MCF 10A (cell line): ENCODE measurements at places on chromosomes 6 and 20. TPM values are rescaled to one million over a fixed set of nuclear protein-coding genes. Genes with fewer than 3 reads are reported as not detected.

Gene CBFA2T2
- total RNA-seq, result 15.4 and 17.3 TPM in 2 replicates

Gene UFL1
- 41.6 and 48.0 TPM in 2 replicates for total RNA-seq

GRCh38 chr6:127496471-127496870, 22.7 kb downstream of the MTCL3 start:
- no peaks in the 10 kb centered on the region for H3K36me3 ChIP-seq
- DNase-seq, result peak; percentile 48
- no peak overlapping the region for H3K27ac ChIP-seq
- peaks cover 18% of the 10 kb centered on the region for H3K27me3 ChIP-seq
- H3K4me3 ChIP-seq, result no peak overlapping the region
- no peaks in the 10 kb centered on the region for H3K4me1 ChIP-seq

- H3K4me1 ChIP-seq, result no peaks in the 10 kb centered on the region
- no peaks in the 10 kb centered on the region for H3K36me3 ChIP-seq
- no peaks in the 10 kb centered on the region for H3K27me3 ChIP-seq
- no peak overlapping the region for H3K4me3 ChIP-seq
These were observed 13.2 kb downstream of the FILIP1 start for GRCh38 chr6:75480425-75480824.

DNA sequence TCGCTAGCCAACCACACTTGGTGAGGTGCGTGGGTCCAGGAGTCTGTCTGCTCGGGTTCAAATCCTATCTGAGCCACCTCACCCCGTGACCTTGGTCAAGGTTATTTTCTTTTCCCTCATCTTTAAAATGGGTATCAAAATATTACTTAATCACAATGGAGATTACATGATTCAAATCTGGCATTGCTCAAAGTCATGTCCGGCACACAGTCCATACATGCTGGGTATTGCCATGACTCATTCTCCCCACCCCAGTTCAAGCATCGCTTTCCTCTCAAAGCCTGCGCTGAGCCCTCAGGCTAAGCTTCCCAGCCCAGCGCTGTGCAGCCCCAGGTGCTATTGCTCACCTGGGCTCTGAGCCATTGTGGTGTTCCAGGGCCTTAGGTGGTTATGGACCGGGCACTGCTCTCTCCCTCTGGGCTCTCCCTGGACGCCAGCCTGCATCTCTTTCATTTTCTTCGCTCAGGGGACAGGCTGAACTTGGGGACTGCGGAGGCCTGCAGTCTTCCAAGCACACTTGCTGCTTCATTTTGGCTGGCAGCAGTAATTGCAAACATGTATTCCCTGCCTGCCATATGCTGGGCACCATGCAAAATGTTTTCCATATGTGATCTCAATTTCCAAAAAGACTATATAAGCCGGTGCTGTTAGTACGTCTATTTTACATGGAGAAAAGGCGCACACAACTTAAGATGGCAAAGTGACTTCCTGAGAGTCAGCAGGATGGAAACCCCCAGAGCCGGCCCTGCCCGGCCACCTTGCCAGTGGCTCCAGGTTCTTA, 27.3 kb downstream of the WRNIP1 start:
- H3K27me3 ChIP-seq, result no peaks in the 10 kb centered on the region
- H3K36me3 ChIP-seq, result peaks cover 1% of the 10 kb centered on the region
- H3K27ac ChIP-seq, result no peak overlapping the region
- DNase-seq, result peak; percentile 77

DNA sequence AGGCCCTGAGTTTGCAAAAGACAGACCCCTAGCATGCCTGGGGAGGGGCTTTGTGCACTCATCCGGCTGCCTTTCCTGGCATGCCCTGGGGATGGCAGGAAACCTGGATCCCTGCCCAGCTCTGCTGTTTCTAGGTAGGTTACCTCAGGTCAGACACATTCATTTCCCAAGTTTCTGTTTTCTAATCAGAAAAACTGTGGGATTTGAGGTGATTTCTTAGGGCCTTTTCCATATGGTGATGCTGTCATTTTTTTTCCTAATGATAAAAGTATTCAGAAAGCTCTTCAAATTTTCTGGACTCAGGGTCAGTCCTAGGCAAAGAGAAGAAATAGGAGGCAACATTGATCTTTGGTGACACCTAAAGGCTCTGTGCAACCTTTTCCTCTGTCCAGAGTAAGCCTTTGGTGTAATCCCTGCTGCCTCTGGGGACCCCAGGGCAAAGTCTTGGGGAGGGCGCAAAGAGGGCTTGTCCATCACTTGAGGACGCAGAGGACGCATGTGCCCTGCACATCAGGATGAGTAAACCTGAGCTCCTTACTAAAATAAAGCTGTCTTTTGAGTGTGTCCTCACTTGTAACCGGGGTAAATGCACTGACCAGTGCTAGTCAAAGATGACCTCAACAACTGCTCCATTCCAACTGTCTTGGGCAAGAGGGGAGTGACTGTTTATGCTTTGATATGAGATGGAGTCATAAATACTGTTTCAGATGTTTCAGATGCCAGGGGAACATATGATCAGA, 13.5 kb upstream of the TRAM2 start:
- H3K36me3 ChIP-seq, result peaks cover 6% of the 10 kb centered on the region
- H3K4me3 ChIP-seq, result no peak overlapping the region
- H3K27ac ChIP-seq, result no peak overlapping the region
- peak; percentile 68 for DNase-seq

DNA sequence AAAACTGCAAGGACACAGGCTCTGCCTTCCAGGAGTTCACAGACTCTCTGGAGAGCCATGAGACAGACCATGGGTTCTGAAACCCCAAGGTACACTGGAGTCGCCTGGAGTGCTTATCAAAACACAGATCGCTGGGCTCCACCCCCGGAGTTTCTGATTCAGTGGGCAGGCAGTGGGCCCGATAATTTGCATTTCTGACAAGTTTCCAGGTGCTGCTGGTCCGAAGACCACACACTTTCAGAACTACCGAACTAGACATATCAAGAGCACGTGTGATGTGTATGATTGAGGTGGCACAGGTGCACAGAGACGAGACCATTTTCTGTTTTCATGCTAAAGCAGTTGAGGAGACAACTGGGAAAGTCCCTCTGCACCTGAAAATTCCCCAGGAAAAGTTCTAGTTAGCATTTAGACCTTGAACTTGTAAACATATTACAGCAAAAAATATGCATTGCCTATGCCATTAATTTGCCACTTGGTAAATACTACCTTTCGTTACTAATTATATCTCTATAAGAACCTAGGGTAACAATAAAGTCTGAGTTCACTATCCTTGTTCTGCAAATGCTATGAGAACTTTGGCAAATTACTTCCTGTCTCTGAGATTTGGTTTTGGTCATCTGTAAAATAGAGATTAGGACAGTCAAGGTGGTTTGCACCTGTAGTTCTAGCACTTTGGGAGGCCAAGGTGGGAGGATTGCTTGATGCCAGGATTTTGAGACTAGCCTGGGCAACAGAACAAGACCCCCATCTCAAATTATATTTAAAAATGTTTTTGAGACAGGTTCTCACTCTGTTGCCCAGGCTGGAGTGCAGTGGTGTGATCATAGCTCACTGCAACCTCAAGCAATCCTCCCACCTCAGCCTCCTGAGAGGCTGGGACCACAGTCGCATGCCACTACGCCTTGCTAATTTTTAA, 14.3 kb upstream of the PIM1 start:
- H3K27ac ChIP-seq, result no peak overlapping the region
- no peaks in the 10 kb centered on the region for H3K4me1 ChIP-seq
- no peak for DNase-seq
- no peaks in the 10 kb centered on the region for H3K36me3 ChIP-seq
- no peak overlapping the region for H3K4me3 ChIP-seq
- no peaks in the 10 kb centered on the region for H3K27me3 ChIP-seq

DNA sequence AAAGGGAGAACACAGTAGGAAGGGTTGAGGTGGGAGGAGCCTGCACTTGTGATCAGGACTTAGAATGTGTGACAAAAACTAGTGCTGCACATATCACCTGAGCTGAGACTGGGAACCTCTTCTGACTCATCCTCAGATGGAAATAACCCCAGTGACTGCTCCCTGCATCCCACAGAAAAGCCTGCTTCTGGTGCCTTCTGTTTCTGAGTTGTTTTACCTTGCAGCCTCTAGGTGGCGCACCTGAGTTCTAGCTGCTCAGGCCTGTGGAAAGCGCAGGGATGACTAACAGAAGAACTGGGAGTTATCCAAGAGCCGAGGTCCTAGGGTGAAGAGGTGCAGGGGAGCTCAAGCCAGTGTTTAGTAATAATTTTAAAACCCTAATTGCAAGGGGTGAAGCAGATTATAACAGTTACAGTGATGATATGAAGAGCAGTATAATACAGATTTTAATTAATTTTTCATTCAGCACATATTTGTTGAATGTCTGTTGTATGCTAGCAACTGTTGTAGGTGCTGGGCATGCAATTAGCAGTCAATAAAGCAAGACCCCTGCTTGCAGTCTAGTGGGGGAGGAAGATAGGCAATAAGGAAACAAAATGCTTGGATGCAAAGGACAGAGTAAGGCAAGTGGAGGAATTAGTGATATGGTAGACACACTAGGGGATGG, 302.5 kb downstream of the DHX35 start:
- peaks cover 19% of the 10 kb centered on the region for H3K4me1 ChIP-seq
- H3K27ac ChIP-seq, result no peak overlapping the region
- no peak overlapping the region for H3K4me3 ChIP-seq
- peak; percentile 86 for DNase-seq
